Natural killer cell treated with Interleukin-12 subunit alpha and Interleukin-12 subunit beta and Interleukin-15 and Interleukin-18, amount 100 ng/mL, for 72 hours (primary cell): ENCODE measurements at places on chromosomes 5 and 9. TPM values are rescaled to one million over a fixed set of nuclear protein-coding genes. Genes with fewer than 3 reads are reported as not detected.

RXRA gene
- total RNA-seq = 4.9 TPM

CD274 gene
- 242 TPM for total RNA-seq

AMBP gene
- total RNA-seq = not detected

PKD2L2 gene
- not detected for total RNA-seq

TSSK1B gene
- not detected for total RNA-seq

FAM13B gene
- total RNA-seq = 43.1 TPM

TCOF1 gene
- total RNA-seq = 140 TPM

GOLM1 gene
- total RNA-seq = 3.6 TPM

- H3K27ac ChIP-seq = peak overlapping the region; percentile 97
- peak overlapping the region; percentile 36 for H3K4me3 ChIP-seq
- H3K36me3 ChIP-seq = no peaks in the 10 kb centered on the region
- no peak for DNase-seq
Measured at GRCh38 chr9:5587024-5587423, 41.9 kb upstream of the RIC1 start.

- no peaks in the 10 kb centered on the region for H3K36me3 ChIP-seq
- H3K27ac ChIP-seq = peak overlapping the region; percentile 51
- H3K27me3 ChIP-seq = no peaks in the 10 kb centered on the region
- DNase-seq = peak; percentile 73
Measured at GRCh38 chr9:130172858-130173665, 858 bp downstream of the NCS1 start.

GRCh38 chr5:139394654-139395566 is at the start of gene PROB1:
Gene PROB1, minus strand, starts transcription at chr5:139395104. Its CDS starts 23 bp downstream, at chr5:139395081.
- DNase-seq = no peak
- no peaks in the 10 kb centered on the region for H3K36me3 ChIP-seq
- peak within 1 kb of the TSS; percentile 97 for H3K4me3 ChIP-seq
- peaks cover 47% of the 10 kb centered on the region for H3K4me1 ChIP-seq
- no peak within 1 kb of the TSS for H3K27ac ChIP-seq
- no peaks in the 10 kb centered on the region for H3K27me3 ChIP-seq

GRCh38 chr5:38734353-38734752 is 111.5 kb upstream of the OSMR start:
- H3K4me3 ChIP-seq = no peak overlapping the region
- no peak for DNase-seq
- H3K27ac ChIP-seq = no peak overlapping the region
- no peaks in the 10 kb centered on the region for H3K4me1 ChIP-seq
- no peaks in the 10 kb centered on the region for H3K36me3 ChIP-seq

DNA sequence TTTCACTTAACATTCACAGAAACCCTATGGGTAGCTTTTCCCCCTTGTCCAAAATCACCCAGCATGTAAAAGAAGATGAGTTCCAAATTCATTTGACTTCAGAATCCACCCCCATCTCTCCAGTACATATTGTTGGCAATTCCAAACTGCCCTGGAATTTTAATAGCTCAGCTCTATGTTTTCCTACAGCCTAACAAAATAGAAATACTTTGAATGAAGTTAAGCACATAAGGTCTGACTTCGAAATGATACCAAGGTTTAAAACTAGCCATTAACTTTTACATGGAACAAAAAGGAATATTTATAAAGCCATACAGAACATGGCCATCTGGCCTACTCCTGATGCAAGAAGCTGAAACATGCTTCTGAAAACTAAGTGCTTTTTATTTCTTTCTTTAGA is 634.3 kb downstream of the PDE4D start:
- DNase-seq = no peak
- no peaks in the 10 kb centered on the region for H3K36me3 ChIP-seq

DNA sequence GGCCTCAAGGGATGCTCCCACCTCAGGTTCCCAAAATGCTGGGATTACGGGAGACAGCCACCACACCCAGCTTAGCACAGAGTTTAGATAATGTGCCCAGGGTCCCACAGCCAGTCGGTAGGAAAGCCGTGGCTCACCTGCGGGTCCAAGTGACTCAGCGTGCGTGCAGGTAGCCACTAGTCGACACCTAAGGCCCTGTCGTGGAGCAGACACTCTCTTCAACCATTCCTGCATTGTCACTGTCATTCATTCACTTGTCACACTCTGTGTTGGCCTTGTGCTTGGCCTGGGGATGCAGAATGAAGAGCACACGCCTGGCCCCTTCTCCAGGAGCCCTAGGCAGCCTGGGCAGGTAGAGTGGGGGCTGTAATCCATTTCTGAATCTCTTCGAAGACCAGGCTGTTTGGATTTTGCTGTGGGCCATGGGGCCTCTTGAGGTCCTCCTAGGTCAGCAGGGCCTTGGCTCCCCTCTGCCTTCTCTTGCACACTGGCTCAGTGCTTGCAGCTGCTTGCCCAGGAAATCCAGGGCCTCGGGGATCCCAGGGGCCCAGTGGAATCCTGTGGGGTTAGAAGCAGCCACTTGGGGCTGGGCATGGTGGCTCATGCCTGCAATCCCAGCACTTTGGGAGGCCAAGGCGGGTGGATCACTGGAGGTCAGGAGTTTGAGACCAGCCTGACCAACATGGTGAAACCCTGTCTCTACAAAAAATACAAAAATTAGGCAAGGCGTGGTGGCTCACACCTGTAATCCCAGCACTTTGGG is 6.1 kb upstream of the AIF1L start:
- no peak for DNase-seq
- H3K27ac ChIP-seq = no peak overlapping the region
- H3K4me3 ChIP-seq = no peak overlapping the region
- H3K36me3 ChIP-seq = no peaks in the 10 kb centered on the region
- peaks cover 6% of the 10 kb centered on the region for H3K27me3 ChIP-seq

DNA sequence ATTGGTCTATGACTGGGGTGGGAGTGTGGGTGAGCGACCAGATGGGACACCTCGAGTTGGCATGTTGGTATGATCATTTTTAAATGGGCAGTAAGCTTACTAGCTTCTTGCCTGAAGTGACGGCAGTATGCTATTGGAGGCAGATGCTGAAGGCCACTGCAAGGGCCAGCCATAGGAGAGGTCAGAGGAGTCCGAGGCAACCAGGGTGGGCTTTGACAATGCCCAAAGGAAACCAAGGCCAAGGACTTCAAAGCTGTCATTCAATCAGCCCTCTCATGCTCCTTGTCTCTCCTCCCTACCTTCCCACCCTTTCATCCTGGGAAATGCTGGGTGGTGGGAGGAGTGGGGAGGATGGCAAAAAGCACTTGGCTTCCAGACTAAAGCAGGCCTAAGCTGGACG is 57.1 kb upstream of the GLRX start:
- DNase-seq = no peak
- no peaks in the 10 kb centered on the region for H3K36me3 ChIP-seq
- H3K27ac ChIP-seq = peak overlapping the region; percentile 77
- peaks cover 19% of the 10 kb centered on the region for H3K4me1 ChIP-seq

DNA sequence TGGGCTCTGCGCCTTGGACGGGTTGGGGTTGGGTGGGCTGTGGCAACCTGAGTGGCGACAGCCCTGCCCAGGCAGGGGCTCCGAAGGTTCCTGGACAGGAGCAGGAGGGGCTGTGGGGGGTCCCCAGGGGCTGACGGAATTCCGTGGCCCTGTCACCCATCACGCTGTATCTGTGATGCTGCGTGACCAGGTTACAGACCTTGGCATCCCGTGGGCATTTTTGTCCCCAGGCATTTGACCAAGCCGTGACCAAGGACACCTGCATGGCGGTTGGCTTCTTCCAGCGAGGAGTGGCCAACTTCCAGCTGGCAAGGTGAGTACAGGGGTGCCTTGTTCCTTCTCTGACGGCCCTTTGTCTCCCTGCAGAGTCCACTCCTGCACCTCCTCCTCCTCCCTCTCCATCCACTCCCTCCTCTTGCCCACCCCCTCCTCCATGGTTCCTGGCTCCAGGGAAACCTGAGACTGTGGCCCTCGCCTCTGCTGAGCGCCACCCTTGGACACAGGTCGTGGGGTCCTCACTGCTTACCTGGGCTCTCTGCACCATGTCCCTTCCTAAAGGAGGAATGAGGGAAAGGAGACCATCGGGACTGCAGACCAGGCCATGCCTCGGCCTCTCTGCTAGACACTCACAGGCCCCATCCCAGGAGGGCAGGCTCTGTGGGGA is 3.0 kb downstream of the NOXA1 start:
- no peaks in the 10 kb centered on the region for H3K36me3 ChIP-seq
- no peak overlapping the region for H3K4me3 ChIP-seq
- H3K27me3 ChIP-seq = no peaks in the 10 kb centered on the region
- DNase-seq = no peak
- H3K27ac ChIP-seq = no peak overlapping the region

DNA sequence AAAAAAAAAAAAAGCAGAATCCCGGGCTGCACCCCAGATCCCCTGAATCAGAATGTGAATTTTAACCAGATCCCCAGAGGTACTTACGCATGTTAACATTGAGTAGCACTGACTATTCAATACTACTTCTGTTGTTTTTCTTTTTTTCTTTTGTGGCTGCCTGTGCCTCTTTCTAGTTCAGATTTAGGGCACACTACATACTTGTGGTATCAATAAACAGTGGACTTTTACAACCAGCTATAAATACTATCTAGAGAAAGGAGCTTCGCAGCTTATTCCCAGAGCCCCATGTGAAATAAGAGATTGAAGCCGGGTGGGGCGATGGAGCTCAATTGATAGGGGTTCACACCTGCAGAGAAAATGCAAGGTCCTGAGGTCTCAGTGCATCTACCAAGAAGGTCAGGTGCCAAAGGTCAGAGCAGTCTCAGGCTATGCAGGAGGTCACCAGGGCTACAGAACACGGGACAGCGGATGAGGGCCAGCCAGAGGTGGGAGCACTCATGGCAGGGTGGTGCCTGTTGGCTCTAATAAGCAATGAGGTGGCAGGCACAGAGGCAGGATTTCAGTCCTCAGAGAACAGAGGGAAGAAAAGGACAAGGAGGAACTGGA is 22.3 kb downstream of the WWC1 start:
- H3K27me3 ChIP-seq = peaks cover 13% of the 10 kb centered on the region
- H3K4me1 ChIP-seq = no peaks in the 10 kb centered on the region
- no peak overlapping the region for H3K4me3 ChIP-seq
- no peaks in the 10 kb centered on the region for H3K36me3 ChIP-seq
- DNase-seq = peak; percentile 26

GRCh38 chr9:87445646-87446045 is 52.0 kb upstream of the DAPK1 start:
- H3K4me3 ChIP-seq = peak overlapping the region; percentile 60
- no peak for DNase-seq
- peaks cover 11% of the 10 kb centered on the region for H3K4me1 ChIP-seq
- peak overlapping the region; percentile 90 for H3K27ac ChIP-seq
- no peaks in the 10 kb centered on the region for H3K36me3 ChIP-seq
- no peaks in the 10 kb centered on the region for H3K27me3 ChIP-seq

GRCh38 chr9:81598123-81598497 is 91.2 kb downstream of the TLE1 start:
- DNase-seq = no peak
- H3K4me1 ChIP-seq = peaks cover 41% of the 10 kb centered on the region
- H3K27ac ChIP-seq = peak overlapping the region; percentile 61
- H3K27me3 ChIP-seq = no peaks in the 10 kb centered on the region
- H3K36me3 ChIP-seq = no peaks in the 10 kb centered on the region
- peak overlapping the region; percentile 64 for H3K4me3 ChIP-seq

GRCh38 chr5:6902597-6902996 is 189.4 kb downstream of the TENT4A start:
- no peak overlapping the region for H3K4me3 ChIP-seq
- no peaks in the 10 kb centered on the region for H3K27me3 ChIP-seq
- DNase-seq = no peak
- H3K36me3 ChIP-seq = no peaks in the 10 kb centered on the region
- H3K27ac ChIP-seq = no peak overlapping the region
- no peaks in the 10 kb centered on the region for H3K4me1 ChIP-seq

DNA sequence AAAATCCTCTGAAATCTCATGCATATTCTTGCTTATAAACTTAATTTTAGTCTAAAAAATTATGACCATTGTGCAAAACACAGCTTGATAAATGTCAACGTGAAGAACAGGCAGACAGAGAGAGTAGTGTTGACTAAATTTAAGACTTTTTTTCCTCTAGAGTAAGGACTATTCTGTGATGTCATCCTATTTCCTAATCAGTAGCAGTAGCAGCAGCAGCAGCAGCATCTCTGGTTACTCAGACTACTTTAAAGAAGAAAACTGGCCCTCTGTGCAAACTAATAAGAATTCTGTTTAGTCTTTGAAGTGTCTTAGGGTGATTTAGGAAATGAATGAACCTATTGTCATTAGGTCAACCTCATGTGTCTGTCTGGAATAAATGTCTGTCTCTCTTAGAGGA is 403.0 kb downstream of the HINT1 start:
- peaks cover 5% of the 10 kb centered on the region for H3K36me3 ChIP-seq
- H3K27ac ChIP-seq = no peak overlapping the region
- peaks cover 10% of the 10 kb centered on the region for H3K27me3 ChIP-seq
- DNase-seq = no peak
- H3K4me1 ChIP-seq = no peaks in the 10 kb centered on the region

- H3K4me1 ChIP-seq = no peaks in the 10 kb centered on the region
- no peaks in the 10 kb centered on the region for H3K36me3 ChIP-seq
- DNase-seq = no peak
Measured at GRCh38 chr5:84354101-84354500, 30.6 kb downstream of the EDIL3 start.

DNA sequence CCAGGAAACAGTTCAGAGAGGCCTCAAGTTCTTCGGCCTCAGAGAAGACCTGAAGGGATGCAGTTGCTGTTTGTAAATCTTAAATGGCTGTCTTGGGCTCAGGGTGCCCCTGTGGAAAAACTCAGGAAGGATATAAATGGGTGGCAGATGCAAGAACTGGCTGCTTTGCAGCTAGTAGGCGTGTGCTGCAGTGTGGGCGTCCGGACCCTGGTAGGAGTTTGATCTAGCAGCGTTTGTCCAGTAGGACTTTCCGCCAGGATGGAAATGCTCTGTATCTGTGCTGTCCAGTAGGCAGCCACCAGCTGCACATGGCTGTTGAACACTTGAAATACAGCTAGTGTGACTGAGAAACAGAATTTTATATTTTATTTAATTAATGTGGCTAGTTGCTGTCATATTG is 7.7 kb downstream of the CDX1 start:
- no peak overlapping the region for H3K4me3 ChIP-seq
- peaks cover 17% of the 10 kb centered on the region for H3K27me3 ChIP-seq
- no peak overlapping the region for H3K27ac ChIP-seq
- DNase-seq = no peak
- no peaks in the 10 kb centered on the region for H3K4me1 ChIP-seq

- no peaks in the 10 kb centered on the region for H3K4me1 ChIP-seq
- H3K36me3 ChIP-seq = no peaks in the 10 kb centered on the region
- no peak overlapping the region for H3K27ac ChIP-seq
- H3K27me3 ChIP-seq = peaks cover 6% of the 10 kb centered on the region
- no peak for DNase-seq
Measured at GRCh38 chr9:81844131-81844567, 84.1 kb upstream of the SPATA31D4 start.

- no peaks in the 10 kb centered on the region for H3K27me3 ChIP-seq
Measured at GRCh38 chr9:33023661-33024060, 1.4 kb upstream of the DNAJA1 start.

GRCh38 chr9:72933730-72934665 is 18.9 kb downstream of the ALDH1A1 start:
- H3K27me3 ChIP-seq = peaks cover 16% of the 10 kb centered on the region
- H3K27ac ChIP-seq = no peak overlapping the region
- no peak for DNase-seq
